ENCODE measurements at places on chromosomes 3 and 15. TPM values are rescaled to one million over a fixed set of nuclear protein-coding genes. Genes with fewer than 3 reads are reported as not detected.
A peak's percentile ranks its signal among the peaks of the same experiment; 100 is the strongest.

GRCh38 chr15:58212909-58213526, 74.8 kb downstream of the AQP9 start:
- DNase-seq, result no peak

The RTP3 gene
- not detected for total RNA-seq

- DNase-seq, result no peak
These were observed 53.8 kb downstream of the SLC24A1 start for GRCh38 chr15:65675551-65675950.

The DCLK3 gene
- not detected for total RNA-seq

The GOLGA6A gene
- under 0.01 TPM for total RNA-seq

DNA sequence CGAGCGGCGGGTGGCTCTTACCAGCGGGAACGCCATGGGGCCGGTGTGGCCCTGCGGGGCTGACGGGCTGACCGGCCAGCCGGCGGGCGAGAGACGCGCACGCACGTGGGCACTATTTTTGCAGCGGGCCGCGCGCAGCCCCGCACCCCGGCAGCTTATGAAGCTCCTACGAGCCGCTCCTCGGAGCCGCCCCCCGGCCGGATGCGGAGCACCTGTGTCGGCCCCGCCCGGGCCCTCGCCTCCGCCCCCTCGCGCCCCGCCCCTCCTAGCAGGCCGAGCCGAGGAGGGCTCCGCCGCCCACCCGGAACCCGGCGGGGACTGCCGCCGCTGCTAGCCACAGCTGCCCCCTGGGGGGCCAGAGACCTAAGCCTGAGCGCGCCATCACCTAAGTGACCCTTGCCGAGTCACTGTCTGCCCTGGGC, 683 bp upstream of the CPEB1 start:
- DNase-seq, result no peak

- DNase-seq, result peak; percentile 91
These were observed 8.2 kb downstream of the SLC6A6 start for GRCh38 chr3:14410503-14411165.

The STARD9 gene
- 35.5 TPM for total RNA-seq

The MASP1 gene
- total RNA-seq, result under 0.01 TPM

DNA sequence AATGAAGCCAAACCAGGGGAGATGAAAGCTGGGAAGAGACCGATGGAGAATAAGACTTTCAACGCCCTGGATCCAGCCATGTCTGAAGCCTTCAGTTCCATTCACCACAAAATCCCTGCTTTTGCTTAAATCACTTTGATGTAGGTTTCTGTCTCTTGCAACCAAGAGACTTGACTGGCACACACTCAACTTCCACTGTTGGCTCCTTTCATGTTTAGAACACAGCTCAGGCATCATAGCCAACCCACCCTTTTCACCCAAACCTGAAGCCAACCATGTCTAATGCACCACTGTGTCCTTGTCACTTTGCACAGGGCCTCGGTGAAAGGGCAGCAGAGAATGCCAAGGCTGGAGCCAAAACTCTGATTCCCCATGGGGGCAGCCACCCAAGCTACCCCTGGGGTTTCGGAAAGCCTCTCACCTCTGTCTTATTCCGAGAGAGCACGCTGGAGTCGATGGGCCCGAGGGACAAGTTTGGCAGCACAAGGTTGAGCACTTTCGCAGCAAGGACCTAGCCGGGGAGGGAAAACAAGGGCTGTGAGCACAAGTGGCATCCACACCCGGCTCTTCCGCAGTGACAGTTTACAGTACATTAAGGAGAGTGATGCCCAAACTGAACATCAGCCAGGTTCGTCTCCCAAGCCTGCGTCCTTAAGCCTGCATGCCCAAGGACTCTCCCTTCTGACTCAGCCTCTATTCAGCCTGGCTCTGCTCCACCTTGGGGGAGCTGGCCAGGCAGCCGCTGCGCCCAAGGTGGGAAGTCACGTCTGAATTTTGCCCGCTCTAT, 37.6 kb downstream of the ABTB1 start:
- no peak for DNase-seq

The PTH1R gene
- under 0.01 TPM for total RNA-seq

DNA sequence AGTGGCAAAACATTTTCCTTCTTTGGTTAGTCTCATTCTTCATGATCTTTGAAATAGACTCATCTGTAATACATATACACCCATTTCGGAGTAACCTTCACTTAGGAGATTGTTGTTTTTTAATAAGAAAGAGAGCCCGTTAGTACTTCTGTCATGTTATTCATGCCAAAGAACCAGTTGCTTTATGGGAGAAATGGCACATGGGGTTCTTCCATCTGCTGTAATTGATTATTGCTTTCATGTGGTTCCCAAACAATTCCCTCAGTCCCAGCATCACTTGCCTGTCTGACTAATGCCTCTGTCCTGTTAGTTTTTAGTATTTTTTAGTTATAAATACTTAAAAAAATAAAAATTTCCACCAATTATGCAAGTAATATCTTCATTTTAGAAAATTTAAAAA, 33.8 kb upstream of the FAH start:
- no peak for DNase-seq

GRCh38 chr3:194005930-194006501, 129.9 kb upstream of the HES1 start:
- DNase-seq, result no peak

The ATP13A3 gene
- 19.4 TPM for total RNA-seq

The PDZRN3 gene
- under 0.01 TPM for total RNA-seq

DNA sequence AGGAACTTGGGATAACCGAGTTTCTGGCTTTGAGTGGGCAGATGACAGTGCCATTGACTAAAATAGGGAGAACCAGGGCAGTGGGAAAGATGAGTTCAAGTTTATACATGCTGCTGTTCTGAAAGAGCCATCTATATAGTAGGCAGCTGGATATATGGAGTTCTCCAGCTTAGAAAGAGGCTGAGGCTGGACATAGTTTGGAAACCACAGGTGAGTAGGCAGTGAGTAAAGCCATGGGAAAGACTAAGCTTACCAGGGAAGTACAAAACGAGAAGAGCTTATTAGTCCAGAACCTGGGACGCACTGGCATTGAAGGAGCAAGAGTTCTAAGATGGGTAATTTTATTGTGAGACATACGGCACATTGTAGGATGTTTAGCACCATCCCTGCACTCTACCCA, 54.2 kb downstream of the MSL2 start:
- no peak for DNase-seq

GRCh38 chr15:88242586-88243555, 13.7 kb downstream of the NTRK3 start:
- no peak for DNase-seq

The GALNT15 gene
- total RNA-seq, result under 0.01 TPM

GRCh38 chr3:100869787-100870186, 123.4 kb downstream of the ABI3BP start:
- no peak for DNase-seq

Data from hematopoietic multipotent progenitor cell (in vitro differentiated cells).